COLO829 (cell line): ENCODE measurements at places on chromosomes 16 and 17.
A peak's percentile ranks its signal among the peaks of the same experiment; 100 is the strongest.

DNA sequence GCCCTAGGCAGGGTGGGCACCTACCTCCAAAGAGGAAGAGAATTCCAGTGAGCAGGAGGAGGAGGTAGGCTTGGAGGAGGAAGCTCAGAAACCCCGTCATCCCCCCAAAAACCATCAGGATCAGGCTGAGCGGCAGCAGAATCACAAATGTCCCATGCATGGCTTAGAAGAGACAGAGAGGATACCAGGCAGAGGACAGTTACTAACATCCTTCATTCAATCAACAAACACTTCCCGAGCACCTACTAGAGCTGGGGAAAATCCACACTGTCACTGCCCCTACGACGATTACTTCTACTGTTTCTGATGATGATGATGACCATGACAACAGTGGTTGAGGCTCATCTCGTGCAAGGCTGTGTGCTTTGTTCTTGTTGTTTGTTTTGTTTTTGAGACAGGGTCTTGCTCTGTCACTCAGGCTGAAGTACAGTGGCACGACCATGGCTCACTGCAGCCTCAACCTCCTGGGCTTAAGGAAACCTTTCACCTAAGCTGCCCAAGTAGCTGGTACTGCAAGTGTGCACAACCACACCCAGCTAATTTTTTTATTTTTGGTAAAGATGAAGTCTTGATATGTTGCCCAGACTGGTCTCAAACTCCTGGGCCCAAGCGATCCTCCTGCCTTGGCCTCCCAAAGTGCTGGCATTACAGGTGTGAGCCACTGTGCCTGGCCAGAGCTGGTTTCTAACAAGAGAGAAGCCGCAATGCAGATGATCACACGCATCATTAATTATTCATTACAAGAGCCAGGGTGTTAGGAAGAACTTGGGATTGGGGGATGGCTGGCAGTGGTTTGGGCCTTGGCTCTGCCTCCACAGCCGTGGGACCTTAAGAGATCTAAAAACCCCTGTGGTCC is 18.0 kb downstream of the TMEM114 start:
- no peak for DNase-seq

GRCh38 chr17:57755480-57756070 is 10.5 kb upstream of the CCDC182 start:
- DNase-seq = no peak

DNA sequence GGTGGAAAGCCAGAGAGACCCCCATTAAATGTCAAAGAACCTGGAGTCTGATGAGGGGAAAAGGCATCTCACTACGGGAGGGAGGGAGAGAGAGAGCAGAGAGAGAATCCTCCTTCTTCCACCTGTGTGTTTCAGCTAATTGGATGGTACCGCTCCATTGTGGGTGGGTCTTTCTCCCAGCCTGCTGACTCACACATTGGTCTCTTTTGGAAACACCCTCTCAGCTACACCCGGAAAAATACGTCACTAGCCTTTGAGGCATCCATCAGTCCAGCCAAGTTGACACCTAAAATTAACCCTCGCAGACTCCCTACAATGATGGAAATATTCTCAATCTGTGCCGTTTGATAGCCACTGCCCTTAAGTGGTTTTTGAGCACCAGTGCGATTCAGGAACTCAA is 100.4 kb downstream of the ELAC2 start:
- DNase-seq = no peak

- no peak for DNase-seq
Observed at GRCh38 chr16:65153365-65154105, 31.7 kb upstream of the CDH11 start.

DNA sequence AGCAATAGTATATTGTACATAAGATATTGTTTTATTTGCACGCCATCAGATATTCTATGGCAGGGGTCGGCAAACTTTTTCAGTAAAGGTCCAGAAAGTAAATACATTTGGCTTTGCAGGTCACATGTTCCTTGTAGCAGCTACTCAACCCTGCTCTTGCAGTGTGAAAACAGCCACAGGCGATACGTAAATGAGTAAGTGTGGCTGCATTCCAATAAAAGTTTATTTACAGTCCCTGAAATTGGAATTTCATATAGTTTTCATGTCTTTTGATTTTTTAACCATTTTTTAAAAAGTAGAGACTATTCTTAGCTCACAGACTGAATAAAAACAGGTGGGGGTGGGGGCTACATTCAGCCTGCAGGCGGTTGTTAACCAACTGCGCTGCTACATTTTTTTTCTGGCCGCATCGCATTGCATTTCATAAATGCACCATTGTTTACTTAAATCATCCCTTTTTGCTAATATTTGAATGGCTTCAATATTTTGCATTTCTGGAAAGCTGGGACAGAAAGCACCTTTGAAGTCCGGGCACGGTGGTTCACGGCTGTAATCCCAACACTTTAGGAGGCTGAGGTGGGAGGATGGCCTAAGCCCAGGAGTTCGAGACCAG is 50.5 kb upstream of the HAPSTR1 start:
- DNase-seq = peak; percentile 61

GRCh38 chr17:82675476-82676245 is 22.8 kb downstream of the RAB40B start:
- DNase-seq = no peak

GRCh38 chr16:70270176-70270575 is 18.4 kb upstream of the EXOSC6 start:
- DNase-seq = no peak

GRCh38 chr16:2512735-2513404 is 882 bp upstream of the ATP6V0C start:
- no peak for DNase-seq

- DNase-seq = no peak
Observed at GRCh38 chr16:54431041-54431996, 144.7 kb upstream of the IRX3 start.

- DNase-seq = no peak
Observed at GRCh38 chr16:6846452-6846851, 486.2 kb upstream of the RBFOX1 start.

GRCh38 chr17:12664894-12665262 is 812 bp upstream of the MYOCD start:
- no peak for DNase-seq

DNA sequence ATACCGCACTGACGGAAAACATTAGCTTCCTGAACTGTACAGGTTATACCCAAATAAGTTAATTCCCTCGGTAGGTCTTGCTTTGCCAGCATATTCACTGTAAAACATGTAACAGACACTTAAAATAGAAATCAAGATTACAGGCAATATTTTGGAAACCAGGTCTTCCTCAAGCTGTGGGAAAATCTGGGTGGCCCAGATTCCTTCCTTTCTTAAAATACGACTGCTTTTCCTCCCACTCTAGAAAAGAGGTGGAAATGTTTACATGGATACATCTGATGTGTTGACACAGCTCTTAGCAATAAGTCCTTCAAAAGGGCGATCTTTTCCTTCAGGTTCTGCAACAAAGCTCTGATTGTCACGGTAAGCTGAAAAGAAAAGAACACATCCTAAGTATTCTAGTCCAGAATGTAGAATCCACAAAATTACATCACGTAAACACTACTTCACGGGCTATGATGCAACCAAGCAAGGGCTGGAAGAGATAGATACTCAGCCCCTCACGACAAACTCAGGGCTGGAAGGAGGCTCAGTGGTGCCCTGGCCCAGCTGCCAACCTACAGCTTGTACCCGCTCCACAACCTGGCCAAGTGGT is 18.4 kb downstream of the STX8 start:
- peak; percentile 12 for DNase-seq
